ENCODE measurements at places on chromosomes 12 and 14. TPM values are rescaled to one million over a fixed set of nuclear protein-coding genes. Genes with fewer than 3 reads are reported as not detected.

- peak; percentile 62 for DNase-seq
- no peak overlapping the region for H3K27ac ChIP-seq
- H3K27me3 ChIP-seq = no peaks in the 10 kb centered on the region
- H3K36me3 ChIP-seq = no peaks in the 10 kb centered on the region
Measured at GRCh38 chr14:21136024-21136423, 19.8 kb downstream of the OR5AU1 start.

ACVRL1 gene
- 0.28 TPM for total RNA-seq

DNA sequence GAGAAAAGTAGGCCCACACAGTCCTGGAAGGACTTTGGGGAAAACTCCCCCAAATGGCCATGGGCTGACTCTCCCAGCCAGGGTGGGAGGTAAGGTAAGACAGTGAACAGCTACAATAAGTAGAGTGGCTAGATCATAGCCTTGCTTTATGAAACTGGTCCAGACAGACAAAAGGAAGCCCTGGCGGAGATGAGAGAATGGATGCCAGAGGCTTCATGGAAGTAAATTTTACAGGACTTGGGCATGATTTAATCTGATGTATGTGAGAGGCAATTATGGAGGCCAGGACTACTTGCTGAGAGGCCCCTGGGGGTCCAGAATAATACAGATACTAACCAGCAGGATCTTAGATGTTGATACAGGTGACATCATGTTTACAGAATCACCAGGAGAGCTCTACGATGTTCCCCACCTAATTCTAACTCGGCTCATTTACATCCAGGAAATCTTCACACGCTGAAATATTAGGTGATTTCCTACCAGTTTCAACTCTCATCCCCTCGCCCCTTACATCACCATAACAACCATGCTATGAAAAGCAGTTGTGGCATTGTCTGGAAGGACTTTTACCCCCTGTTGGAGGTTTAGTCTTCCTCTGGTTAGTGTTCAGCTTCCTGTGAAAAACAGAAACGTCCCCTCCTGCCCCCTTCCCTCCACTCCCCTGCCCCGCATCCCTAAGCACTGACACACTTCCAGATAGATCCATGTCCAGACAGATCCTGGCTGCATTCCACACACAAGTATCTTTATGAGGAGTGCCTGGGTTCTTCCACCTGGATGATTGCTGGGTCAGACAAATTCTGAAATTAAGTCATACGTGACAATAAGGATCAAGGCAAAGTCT, 39.5 kb upstream of the NT5DC3 start:
- no peaks in the 10 kb centered on the region for H3K27me3 ChIP-seq
- DNase-seq = no peak
- no peak overlapping the region for H3K27ac ChIP-seq
- H3K4me3 ChIP-seq = no peak overlapping the region
- H3K36me3 ChIP-seq = no peaks in the 10 kb centered on the region

DNA sequence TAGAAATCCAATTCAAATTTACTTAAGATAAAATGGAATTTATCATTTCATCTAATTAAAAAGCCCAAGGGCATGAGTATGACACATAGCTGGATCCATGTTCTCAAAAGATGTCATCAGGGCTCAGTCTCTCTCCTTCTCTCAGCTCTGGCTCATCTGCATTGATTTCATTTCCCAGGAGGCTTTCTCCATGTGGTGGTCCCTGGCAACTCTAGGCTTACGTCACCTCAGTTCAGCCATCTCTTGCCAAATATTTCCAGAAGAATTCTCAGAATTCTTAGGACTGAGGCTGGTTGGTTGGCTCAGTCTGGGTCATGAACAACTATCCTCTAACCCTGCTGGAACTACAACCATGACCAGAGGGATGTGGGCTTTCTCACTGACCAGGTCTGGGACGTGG, 65.3 kb downstream of the FOS start:
- H3K36me3 ChIP-seq = no peaks in the 10 kb centered on the region
- no peak for DNase-seq
- H3K27me3 ChIP-seq = no peaks in the 10 kb centered on the region
- H3K4me3 ChIP-seq = no peak overlapping the region

BICDL1 gene
- total RNA-seq = 1.0 TPM

- no peaks in the 10 kb centered on the region for H3K27me3 ChIP-seq
- no peak overlapping the region for H3K27ac ChIP-seq
- H3K36me3 ChIP-seq = no peaks in the 10 kb centered on the region
- DNase-seq = no peak
- no peaks in the 10 kb centered on the region for H3K4me1 ChIP-seq
Measured at GRCh38 chr14:103164006-103164405, 40.7 kb downstream of the TNFAIP2 start.

GRCh38 chr12:51326698-51327439, 2.9 kb upstream of the BIN2 start:
- no peak overlapping the region for H3K4me3 ChIP-seq
- no peak overlapping the region for H3K27ac ChIP-seq
- H3K4me1 ChIP-seq = no peaks in the 10 kb centered on the region
- no peaks in the 10 kb centered on the region for H3K36me3 ChIP-seq

DNA sequence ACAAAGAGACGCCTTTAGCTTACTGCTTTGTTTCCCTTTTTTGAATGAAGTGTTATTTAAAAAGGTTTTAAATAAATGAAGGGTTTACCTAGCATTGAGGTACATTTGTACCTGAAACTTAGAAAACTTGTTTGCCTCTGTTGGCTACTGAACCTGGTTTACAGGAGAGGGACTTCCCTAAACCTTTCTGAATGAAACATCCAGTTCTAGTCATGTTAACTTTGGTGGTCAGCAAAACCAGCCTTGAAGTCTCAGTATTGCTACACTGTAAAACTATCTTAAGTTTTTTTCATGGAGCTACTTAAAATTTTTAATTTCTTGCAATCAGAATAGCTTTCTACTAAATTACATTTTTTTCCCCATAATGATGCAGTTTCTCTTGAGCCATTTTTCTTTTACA, 38.2 kb downstream of the RASSF8 start:
- H3K27ac ChIP-seq = peak overlapping the region; percentile 40
- no peaks in the 10 kb centered on the region for H3K36me3 ChIP-seq

LRRIQ1 gene
- 2.7 TPM for total RNA-seq

SDSL gene
- total RNA-seq = 0.37 TPM

- H3K36me3 ChIP-seq = no peaks in the 10 kb centered on the region
- H3K4me1 ChIP-seq = peaks cover 27% of the 10 kb centered on the region
- DNase-seq = peak; percentile 64
- H3K4me3 ChIP-seq = no peak overlapping the region
- H3K27ac ChIP-seq = peak overlapping the region; percentile 20
Measured at GRCh38 chr12:32115404-32116104, 8.9 kb downstream of the BICD1 start.

DNA sequence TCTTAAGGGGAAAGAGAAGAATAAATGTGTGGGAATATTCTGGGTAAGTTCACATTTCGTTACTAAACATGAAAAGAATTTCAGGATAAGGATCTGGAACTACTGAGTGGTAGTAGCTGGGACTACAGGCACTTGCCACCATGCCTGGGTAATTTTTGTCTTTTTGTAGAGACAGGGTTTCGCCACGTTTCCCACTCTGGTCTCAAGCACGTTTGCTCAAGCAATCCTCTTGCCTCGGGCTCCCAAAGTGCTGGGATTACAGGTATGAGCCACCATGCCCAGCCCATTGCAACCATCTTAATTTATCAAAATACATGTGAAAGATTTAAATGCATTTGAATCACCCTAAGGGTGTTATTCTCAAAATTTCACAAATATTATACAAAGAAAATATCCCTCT, 26.4 kb downstream of the ITPR2 start:
- H3K27ac ChIP-seq = no peak overlapping the region
- no peaks in the 10 kb centered on the region for H3K27me3 ChIP-seq
- DNase-seq = no peak
- no peak overlapping the region for H3K4me3 ChIP-seq
- no peaks in the 10 kb centered on the region for H3K36me3 ChIP-seq
- H3K4me1 ChIP-seq = no peaks in the 10 kb centered on the region

GRCh38 chr12:72448805-72449204, 176.6 kb downstream of the TRHDE start:
- no peaks in the 10 kb centered on the region for H3K36me3 ChIP-seq
- peaks cover 38% of the 10 kb centered on the region for H3K4me1 ChIP-seq
- no peaks in the 10 kb centered on the region for H3K27me3 ChIP-seq
- H3K27ac ChIP-seq = no peak overlapping the region
- no peak overlapping the region for H3K4me3 ChIP-seq

DNA sequence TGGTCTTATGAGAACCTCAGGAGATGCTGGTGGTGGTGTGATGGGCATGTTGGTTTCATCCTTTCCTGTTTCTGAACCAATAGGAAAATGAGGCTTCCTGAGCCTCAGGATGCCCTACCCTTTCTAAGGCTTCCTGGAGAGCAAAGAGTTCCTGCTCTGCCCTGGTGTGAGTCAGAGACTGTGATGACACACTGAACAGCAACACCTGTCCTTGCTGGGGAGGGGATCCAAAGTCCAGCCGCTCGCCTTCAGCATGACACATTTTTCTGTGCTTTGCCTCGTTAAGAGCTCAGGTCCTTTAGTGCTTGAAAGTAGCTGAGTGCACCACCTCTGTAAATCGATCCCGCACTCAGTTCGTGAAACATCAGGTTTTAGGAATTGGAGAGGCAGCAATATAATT, 116.0 kb downstream of the CACNA1C start:
- no peaks in the 10 kb centered on the region for H3K36me3 ChIP-seq
- no peak for DNase-seq
- H3K4me3 ChIP-seq = no peak overlapping the region
- no peaks in the 10 kb centered on the region for H3K27me3 ChIP-seq
- H3K4me1 ChIP-seq = peaks cover 44% of the 10 kb centered on the region

DNA sequence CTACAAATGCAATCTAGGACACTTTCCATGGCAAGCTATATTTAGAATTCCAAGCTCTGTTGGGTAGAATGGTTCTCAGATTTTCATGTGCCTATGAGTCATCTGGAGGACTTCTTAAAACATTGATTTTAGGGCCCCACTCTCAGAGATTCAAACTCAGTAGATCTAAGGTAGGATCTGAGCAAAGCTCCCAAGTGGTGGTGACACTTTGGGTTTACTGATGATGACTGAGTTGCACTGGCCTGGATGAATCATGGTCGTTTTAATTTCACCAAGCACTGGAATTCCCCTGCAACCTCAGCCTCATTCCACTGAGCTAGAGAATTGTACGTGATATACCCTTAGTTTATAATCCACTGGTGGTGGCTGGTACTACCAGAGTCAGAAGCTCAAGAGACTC, 86.5 kb downstream of the PPM1H start:
- no peaks in the 10 kb centered on the region for H3K36me3 ChIP-seq
- H3K27me3 ChIP-seq = no peaks in the 10 kb centered on the region
- H3K4me1 ChIP-seq = no peaks in the 10 kb centered on the region
- no peak overlapping the region for H3K27ac ChIP-seq

GRCh38 chr12:12891080-12891880, at the start of gene GPRC5A:
Gene GPRC5A, plus strand, starts transcription at chr12:12891562. Its CDS starts 16,688 bp downstream, at chr12:12908250.
- DNase-seq = peak; percentile 43
- H3K27ac ChIP-seq = no peak within 1 kb of the TSS
- no peaks in the 10 kb centered on the region for H3K27me3 ChIP-seq
- no peaks in the 10 kb centered on the region for H3K36me3 ChIP-seq
- peaks cover 9% of the 10 kb centered on the region for H3K4me1 ChIP-seq
- H3K4me3 ChIP-seq = peak within 1 kb of the TSS; percentile 52

DNA sequence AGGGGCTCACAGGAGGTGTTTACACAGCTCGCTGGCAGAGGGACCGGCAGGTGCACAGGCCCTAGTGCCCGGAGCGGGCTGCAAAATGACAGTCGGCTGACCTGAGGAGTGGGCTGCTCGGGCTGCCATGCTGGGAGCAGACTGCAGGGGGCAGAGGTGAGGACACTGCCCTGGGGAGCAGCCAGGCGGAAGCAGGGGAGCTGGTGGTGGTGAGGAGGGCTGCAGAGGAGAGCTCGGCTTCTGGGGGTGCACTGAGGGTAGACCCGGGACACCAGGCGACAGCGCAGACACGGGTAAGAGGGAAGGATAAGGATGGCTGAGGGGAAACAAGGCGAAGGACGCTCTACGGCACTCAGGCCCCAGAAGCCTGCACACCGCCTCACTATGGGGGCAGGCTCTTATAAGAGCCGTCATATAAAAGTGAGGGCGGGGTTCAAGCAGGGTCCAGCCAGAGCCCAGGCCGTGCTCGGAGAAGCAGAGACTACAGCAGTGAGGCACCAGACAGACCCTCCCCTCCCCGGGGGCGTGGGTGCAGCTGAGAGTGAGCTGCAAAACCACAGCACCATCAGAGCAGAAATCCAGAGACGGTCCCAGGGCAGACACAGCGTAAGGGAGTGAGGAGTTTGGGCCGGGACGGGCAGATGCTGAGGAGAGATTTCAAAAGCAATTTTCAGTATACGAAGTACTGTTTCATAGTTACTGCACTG, 62.5 kb downstream of the CCDC88C start:
- no peaks in the 10 kb centered on the region for H3K36me3 ChIP-seq
- peaks cover 53% of the 10 kb centered on the region for H3K4me1 ChIP-seq
- no peak for DNase-seq
- H3K4me3 ChIP-seq = no peak overlapping the region
- no peaks in the 10 kb centered on the region for H3K27me3 ChIP-seq

- H3K4me1 ChIP-seq = peaks cover 15% of the 10 kb centered on the region
- no peak overlapping the region for H3K27ac ChIP-seq
- H3K36me3 ChIP-seq = peaks cover 9% of the 10 kb centered on the region
- H3K4me3 ChIP-seq = no peak overlapping the region
- DNase-seq = no peak
Measured at GRCh38 chr14:91164676-91165075, 50.8 kb downstream of the DGLUCY start.

- H3K36me3 ChIP-seq = no peaks in the 10 kb centered on the region
- no peak for DNase-seq
- no peaks in the 10 kb centered on the region for H3K4me1 ChIP-seq
- H3K27me3 ChIP-seq = no peaks in the 10 kb centered on the region
Measured at GRCh38 chr14:58770491-58770982, 132.8 kb downstream of the DACT1 start.

- no peak for DNase-seq
- no peak overlapping the region for H3K27ac ChIP-seq
- H3K4me1 ChIP-seq = peaks cover 11% of the 10 kb centered on the region
- H3K27me3 ChIP-seq = no peaks in the 10 kb centered on the region
- H3K36me3 ChIP-seq = no peaks in the 10 kb centered on the region
- no peak overlapping the region for H3K4me3 ChIP-seq
Measured at GRCh38 chr12:89185889-89186288, 166.4 kb downstream of the DUSP6 start.

SLCO1A2 gene
- not detected for total RNA-seq

- DNase-seq = no peak
- no peaks in the 10 kb centered on the region for H3K36me3 ChIP-seq
- no peak overlapping the region for H3K27ac ChIP-seq
- no peaks in the 10 kb centered on the region for H3K4me1 ChIP-seq
- no peaks in the 10 kb centered on the region for H3K27me3 ChIP-seq
Measured at GRCh38 chr14:28157887-28158791, 608.4 kb upstream of the FOXG1 start.

TSPAN8 gene
- total RNA-seq = 74.7 TPM

DNA sequence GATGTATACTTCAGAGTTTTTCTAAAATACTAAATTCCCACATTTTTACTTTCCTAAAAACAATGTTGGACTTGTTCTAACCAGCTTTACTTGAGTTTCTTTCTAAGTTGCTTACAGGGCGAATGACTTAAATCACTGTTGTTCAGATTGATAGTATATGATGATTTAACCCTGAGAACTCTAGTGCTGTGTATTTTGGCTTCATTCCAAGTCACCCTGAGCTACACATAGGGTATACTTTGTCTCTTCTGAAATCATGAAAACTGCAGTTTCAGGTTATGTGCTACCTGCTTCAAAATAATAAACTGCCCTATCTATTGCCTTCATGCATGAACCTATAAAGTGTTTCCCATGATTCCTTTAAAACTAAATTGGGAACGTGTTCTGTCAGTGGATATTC, 162.5 kb upstream of the PDE3A start:
- no peaks in the 10 kb centered on the region for H3K36me3 ChIP-seq
- no peak for DNase-seq
- H3K4me1 ChIP-seq = peaks cover 3% of the 10 kb centered on the region
- no peaks in the 10 kb centered on the region for H3K27me3 ChIP-seq
